ENCODE measurements at places on chromosomes 16 and 17. TPM values are rescaled to one million over a fixed set of nuclear protein-coding genes. Genes with fewer than 3 reads are reported as not detected.
A peak's percentile ranks its signal among the peaks of the same experiment; 100 is the strongest.

DNA sequence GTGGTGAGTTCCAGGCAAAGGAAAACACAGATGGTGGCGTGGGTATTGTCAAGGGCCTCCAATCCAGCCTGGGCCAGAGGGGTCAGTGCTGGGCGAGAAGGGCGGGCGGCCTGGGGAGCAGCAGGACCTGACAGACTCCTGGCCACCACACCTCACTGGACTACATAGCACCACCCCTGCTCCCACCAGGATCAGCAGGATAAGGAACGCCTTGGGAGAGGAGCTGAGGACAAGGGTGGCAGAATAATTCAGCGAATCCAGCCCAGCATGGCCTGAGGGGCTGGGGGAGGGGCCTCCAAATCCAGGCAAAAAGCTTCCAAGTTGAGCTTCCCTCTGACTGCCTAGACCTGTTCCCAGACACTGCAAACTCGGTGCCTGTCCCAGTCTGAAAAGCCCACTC is 6.5 kb downstream of the DLX4 start:
- DNase-seq: no peak

DNA sequence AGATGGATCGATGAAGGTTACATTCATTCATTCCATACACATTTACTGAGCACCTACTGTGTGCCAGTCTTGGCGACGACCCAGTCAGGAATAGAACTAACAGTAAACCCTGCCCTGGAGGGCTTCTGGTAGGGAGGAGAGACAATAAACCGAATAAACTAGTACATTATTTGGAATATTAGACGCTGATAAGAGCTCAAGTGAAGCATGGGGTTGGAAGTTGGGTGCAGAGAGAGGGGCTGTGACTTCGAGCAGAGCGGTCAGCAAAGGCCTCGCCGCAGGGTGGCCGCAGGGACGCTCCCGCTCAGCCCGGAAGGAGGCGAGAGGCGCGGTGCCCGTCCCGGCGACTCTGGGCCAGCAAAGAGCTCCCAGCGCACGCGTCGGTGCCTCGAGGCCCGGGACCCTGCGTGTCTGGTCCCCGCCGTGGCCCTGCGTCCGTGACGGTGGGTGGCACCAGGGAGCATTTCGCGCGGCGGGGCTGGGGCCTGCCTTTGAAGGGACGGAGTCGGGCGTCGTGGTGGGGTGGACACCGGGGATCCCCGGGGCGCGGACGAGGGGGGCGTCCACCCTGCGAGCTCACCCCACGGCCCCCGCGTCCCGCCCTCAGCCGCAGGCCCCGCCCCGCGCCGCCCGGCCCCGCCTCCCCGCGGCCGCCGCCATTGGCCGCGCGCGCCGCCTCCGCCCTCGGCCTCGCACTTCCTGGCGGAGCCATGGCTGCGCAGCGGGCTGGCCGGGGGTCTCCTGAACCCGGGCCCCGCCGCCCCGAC is at the start of gene KLHL36:
Gene KLHL36, plus strand, starts transcription at position 684 of the 767 bp plus-strand sequence. CDS start 2,357 bp downstream, outside the sequence.
- peak; percentile 64 for DNase-seq

- no peak for DNase-seq
Measured at GRCh38 chr16:86069736-86070298, 170.9 kb downstream of the IRF8 start.

DNA sequence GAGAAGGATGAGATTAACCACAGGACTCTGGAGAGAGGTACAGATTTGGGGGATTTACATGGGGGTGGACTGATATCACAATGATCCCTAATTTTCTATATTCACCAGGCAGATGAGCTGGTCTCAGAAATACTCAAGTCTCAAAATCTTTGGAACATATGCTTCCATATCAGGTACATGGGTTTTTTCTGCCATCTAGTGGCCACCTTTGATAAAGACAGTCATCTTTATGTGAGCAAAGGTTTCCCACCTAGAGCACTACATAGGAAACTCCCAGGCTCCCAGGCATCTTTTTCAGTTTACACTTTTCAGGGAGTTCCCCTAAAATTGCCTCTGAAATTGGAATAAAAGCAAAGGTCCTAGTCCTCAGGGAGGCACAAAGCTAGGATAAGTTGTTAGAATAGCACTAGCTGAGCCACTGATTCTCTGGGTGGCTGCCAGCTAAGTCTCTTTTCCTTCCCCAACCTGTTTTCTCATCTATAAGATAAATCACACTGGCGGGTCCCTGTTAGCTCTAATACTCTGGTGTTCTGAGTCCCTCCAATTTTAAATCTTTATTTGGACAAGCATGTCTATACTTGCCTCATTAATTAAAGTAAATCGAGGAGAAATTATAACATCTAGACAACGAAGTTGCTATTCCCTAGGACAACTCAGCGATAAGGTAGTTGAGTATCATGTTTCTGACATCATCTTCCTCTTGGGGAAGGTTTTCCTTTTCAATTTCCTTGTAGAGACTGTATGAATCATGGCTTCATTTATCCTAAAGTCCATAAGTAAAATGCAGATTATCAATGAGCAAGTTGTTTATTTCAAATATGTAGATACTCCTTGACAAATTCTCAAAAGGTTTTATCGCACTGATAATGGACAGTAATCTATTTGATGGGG is 19.0 kb upstream of the MON1B start:
- DNase-seq: no peak

- no peak for DNase-seq
Measured at GRCh38 chr16:49755313-49755620, 100.6 kb downstream of the ZNF423 start.

DNA sequence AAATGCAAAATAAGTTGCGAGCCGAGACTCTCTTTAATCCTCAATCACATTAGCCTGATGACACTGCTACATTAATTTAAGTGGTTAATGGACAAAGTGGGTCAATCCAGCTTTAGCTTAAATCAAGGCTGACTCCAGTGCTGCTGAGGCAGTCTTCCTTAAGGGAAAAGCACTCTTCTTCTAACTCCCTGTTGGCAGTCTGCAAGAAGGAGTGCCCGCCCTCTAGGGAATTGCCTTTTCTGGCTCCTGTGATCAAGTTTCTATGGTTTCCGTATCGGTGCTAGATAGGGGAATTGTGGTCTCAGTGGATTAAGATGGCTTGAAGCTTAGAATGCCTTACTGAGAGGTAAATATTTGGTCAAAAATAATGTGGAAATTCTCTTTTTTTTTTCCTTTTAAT is 41.0 kb downstream of the HS3ST3B1 start:
- no peak for DNase-seq

GRCh38 chr16:23803591-23804123 is 32.1 kb upstream of the PRKCB start:
- DNase-seq: peak; percentile 51

DNA sequence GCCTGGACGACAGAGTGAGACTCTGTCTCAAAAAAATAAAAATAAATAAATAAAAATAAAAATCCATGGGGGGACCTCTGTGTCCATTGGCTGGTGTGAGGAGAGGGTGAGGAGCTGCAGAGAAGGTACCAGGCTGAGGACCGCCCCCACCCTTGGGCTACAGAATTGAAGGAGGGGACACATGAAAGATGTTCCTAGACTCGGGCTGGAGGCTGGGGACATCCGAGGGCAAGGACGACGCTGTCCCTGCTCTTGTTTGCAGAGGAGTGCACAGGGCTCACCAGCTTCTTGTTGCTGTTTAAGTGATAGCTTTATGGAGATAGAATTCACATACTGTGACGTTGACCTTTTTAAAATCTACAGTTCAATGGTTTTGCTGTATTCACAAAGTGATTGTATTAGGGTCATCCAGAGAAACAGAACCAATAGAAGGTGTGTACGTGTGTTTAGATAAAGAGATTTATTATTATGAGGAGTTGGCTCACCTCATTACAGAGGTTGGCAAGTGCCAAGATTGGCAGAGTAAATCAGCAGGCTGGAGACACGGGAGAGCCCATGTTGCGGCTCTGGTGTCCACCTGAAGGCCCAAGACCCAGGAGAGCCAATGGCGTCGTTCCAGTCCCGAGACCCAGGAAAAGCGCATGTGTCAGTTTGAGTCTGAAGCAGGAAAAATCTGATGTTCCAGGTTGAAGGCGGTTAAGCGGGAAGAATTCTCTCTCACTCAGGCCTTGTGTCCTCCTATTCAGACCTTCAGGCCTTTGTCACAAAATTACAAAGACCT is 320.7 kb downstream of the SEC14L1 start:
- DNase-seq: no peak

GRCh38 chr16:31072540-31073141 is 1.4 kb downstream of the ZNF668 start:
- DNase-seq: no peak

- DNase-seq: peak; percentile 37
Measured at GRCh38 chr16:29820271-29820701, at the start of gene MVP. Gene MVP (plus strand): TSS chr16:29820462. CDS start chr16:29830550, 10,088 bp downstream.

GRCh38 chr17:10754861-10755591 is 25.2 kb upstream of the TMEM220 start:
- no peak for DNase-seq

DNA sequence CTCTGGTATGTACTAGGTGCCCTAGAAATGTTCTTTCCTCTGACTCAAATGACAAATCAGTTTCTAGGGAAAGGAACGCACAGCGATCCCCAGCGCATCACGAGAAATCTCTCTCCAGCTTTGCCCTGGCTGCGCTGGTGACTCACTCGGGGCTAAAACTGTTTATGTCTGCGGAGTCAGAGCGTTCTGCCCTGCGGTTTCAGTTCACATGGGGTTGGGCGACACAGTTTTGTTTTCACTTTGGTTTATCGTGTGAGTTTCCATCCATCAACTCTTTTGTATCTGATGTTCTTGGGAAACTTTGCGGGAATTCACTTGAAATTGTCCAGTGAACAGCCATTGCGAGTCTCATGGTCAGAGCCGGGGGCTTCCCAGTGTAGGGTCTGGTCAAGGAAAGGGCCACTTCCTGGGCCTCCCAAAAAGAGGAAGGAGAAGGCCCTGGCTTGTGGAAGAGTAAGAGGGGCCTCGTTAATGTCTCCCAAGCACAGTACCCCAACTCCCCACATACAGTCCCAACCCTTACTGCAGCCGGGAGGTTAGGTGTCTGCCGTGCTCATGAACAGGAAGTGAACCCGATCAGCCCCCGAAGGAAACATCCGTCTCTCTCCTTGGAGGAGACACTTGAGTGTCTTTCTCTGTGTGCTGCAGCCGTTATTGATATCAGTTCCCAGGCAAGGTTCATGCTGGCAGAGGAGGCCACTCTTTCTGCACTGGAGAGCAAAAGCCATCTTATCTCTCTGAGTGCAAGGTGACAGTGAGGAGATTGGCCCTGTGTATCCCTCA is 643.2 kb downstream of the WWOX start:
- DNase-seq: peak; percentile 68

The TMEM220 gene
- polyA plus RNA-seq: 1.4 TPM

The PTX4 gene
- polyA plus RNA-seq: not detected

The SLC13A2 gene
- polyA plus RNA-seq: not detected

The DRG2 gene
- 51.7 TPM for polyA plus RNA-seq

Data from CD8-positive, alpha-beta memory T cell (primary cell).